Stimulated activated CD8-positive, alpha-beta memory T cell treated with anti-CD3 and anti-CD28 coated beads, Interleukin-4, amount 100 ng/mL, for 24 hours (primary cell): ENCODE measurements at places on chromosomes 3 and 15.

GRCh38 chr3:140748903-140749302 lies 71.0 kb downstream of the TRIM42 start:
- no peak for DNase-seq

- DNase-seq: no peak
These were observed 121.8 kb upstream of the NLGN1 start for GRCh38 chr3:173275740-173276139.

DNA sequence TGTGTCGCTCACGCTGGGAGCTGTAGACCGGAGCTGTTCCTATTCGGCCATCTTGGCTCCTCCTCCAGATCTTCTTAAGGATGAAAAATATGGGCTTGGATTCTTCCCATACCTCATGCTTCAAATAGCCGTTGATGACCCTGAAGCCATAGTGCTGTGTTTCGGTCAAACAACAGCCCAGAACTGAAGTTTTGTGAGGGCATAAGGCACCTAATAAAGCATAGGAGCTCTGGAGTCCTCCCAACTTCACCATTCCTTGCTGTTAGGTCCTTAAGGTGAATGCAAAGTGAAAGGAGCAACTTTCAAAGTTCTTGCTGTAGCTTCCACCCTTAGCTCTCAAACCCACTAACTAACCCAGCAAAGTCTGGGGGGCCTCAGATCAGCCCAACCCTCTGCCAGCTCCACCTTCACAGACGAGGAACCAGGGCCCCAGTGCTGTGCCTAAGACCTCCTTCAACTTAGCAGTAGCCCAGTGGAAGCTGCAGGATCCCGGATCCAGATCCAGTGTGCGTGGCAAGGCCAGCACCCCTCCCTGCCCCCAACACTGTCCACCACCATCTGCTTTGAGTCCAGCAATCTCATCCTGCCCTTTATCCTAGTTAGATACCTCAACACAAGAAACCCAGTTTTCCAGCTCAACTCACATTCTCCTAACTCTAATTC lies at the start of gene GRK7:
Gene GRK7, plus strand, starts transcription at position 321 of the 663 bp plus-strand sequence. CDS start 14,877 bp downstream, outside the sequence.
- DNase-seq: no peak

DNA sequence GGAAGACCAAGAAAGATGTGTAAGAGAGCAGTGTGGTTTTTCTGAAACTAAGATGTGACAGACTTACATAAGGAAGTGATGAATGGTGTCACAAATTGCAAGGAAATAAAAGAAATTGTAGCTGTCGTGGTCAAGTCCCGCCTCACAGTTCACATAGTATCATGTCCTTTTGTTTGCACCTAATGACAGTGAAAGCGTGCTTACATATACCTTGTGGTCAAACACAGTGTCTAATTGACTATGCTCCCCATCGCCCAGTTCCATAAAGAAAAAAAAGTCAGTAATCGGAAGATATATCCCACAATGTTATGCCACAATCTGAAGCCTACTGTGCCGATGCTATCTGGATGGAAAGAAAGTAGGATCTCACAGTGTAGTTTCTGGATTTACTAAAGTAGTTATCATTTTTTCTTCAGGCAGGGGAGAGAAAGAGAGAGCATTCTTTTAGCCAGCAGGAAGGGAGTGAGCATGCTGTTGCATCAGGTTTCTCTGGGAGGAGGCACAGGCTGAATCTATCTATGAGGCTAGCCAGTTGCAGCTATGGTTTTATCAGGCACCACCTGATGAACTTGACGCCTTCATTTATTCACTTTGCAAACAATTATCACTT lies 9.8 kb upstream of the PLSCR1 start:
- no peak for DNase-seq

GRCh38 chr3:160943996-160944395 lies 161.2 kb downstream of the B3GALNT1 start:
- no peak for DNase-seq

GRCh38 chr3:73448761-73449301 lies 175.9 kb downstream of the PDZRN3 start:
- no peak for DNase-seq
